Amniotic epithelial cell (primary cell): ENCODE measurements at places on chromosomes 7 and 10.

DNA sequence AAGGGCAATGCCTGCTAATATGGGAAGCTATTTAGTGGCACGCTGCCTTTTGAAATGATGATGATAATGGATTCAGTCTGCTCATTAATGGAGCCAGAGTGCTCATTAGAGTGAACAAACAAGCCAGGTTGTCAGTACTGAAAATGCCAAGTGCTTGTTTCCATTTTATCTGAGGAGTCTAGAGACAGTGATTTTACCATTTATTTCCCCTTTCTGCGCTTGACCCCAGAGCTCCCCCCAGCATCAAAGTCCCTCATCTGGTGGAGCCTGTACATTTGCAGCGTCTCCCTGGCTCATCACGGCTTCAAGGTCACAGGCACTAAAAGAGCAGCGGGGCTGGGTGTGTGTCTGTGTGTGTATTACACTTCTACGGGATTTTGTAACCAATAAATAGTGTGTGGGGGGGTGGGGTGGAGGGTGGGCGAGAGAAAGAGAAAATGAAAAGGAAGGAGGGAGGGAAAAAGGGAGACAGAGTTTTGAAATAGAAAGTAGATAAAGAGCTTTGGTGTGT, 553.8 kb downstream of the TFEC start:
- DNase-seq: no peak

- peak; percentile 23 for DNase-seq
Measured at GRCh38 chr10:114694752-114695151, 36.7 kb upstream of the ABLIM1 start.

DNA sequence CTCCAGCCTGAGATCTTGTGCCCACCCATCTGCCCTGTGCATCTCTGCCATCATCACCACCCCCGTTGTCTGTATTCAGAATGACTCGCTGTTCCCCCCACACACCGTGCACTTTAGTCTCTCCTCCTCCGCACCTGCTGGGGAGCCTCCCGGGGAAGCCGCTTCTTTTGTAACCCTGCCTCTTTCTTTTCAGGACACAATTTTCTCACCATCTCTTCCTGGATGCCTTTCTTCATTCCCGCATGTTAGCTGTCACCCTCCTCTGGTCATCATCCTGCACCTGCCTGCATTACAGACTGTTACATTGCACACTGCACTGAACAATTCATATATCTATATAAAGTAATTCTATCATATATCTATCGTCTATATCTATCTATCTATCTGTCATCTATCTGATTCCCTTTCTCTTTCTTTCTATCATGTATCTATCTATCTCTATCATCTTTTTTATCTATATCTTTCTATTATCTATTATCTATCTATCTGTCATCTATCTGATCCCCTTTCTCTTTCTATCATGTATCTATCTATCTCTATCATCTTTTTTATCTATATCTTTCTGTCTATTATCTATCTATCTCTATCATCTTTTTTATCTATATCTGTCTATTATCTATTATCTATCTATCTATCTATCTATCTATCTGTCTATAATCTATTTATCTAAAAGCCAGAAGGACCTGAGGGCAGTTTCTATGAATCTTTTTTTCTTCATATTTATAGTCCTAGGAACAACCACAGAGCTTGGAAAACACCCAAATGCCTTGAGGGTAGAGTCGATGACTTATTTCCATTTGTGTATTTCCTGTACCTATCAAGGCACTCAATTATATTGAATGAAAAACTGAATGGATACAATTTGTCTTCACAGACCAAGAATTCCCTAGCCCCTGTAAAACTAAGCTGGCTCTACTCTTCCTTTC, 642.5 kb downstream of the ACTR3B start:
- no peak for DNase-seq

- DNase-seq: no peak
Measured at GRCh38 chr7:28258240-28258639, 77.6 kb upstream of the JAZF1 start.
